ENCODE measurements at places on chromosomes 1 and 21.

DNA sequence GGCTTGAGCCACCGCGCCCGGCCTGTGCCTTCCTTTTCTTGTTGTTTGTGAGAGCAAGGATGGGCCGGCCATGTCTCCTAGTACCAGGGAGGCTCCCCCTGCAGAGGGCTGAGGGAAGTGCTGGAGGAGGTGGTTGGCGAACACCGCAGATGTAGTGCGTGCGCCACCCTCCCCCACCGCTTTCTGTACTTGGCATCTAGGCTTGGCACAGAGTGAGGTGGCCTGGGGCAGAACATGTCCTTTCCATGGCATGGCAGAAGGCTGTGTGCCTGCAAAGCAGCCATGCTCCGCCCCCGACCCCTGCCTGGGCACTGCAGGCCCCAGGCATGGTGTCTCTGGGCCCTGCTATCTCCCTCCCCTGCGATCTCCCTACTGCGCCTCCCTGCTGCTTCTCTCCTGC, 30.7 kb downstream of the ALPL start:
- no peak for DNase-seq

DNA sequence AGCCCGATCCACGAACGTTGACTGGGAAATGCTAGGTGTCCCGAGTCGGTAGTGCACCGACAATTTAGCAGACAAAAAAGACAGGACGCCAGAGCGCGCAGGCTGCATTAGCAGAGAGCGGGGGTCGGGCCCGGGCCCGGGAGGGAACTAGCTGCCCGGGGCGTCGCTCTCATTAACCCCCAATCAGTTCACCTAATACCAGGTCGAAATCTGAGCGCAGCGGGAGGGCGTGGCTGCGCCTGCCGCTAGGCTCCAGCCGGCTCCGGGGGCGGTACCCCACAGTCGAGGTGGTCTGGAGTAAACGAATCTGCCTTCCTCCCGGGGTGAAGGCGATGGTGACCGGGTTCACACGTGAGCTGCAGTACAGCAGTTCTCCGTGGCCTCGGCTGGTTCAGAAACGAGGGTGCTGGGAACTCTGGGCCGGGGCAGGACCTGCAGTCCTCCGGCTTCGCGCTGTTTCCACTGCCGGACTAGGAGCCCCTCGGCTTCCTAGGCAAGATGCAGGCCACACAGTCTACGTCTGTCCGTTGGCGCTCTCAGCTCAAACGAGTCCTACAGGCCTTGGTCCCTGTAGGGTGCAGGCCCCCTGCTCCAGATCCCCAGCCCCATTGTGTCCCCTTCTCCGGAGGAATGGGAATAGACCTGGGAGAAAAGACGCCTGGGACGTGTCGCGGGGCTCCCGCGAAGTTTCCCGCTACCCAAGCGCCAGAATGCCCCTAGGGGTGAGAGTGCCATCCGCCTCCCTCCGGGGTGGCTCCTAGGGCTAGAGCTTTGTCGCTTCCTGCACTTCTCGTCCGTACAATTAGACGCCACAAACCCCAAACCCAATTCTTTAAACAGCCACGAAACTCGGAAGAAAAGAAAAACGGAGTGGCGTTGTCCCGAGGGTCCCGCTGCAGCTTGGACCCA, 2.0 kb downstream of the GFI1 start:
- DNase-seq = peak; percentile 69

DNA sequence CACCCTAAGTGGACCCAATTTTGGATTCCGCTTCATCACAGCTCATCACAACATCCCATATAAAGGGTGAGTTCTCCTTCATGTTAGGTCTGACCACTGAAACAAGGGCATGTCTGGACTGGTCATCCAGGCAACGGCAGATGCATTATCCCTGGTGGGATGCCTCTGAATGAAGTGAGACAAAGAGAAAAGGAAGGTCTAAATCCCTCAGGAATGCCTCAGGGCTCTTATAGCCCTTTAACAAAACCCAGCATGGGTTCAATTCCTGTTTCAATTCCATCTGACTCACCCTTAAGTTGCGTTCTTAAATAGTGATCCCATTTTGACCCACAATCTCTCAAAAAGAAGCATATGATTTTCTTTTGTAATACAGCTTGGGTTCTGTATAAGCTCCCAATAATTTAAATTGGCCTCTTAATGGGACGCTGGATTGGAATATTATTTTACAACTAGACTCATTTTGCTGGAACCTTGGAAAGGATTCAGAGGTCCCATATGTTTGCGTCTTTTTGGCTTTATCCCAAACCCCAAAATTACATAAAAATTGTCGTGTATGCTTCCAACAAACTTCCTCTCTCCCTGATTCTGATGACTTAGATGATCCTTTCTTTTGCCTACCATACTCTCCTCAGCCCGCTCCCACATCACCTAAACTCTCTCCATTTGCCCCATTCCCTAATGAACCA, 287.4 kb upstream of the ZP4 start:
- DNase-seq = no peak

DNA sequence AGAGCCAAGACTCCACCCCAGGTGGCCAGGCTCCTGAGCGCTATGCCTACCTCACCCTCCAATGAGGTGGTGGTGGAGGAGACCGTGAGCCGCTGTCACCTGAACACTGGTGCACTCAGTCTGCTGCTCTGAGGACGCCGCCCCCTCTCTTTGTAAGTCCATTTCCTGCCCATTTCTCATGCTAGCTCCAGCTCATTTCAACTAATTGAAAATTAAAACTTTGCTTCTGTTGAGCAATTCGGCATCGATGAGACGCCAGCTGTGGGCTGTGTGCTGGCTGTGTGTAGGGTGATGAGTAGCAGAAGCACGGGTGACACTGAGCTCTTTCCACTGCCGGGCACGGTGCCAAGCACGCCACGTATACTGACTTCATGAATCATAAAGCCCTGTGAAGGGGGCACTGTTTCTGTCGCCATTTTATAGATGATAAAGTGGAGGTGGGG, 11.2 kb downstream of the TNFRSF1B start:
- no peak for DNase-seq

DNA sequence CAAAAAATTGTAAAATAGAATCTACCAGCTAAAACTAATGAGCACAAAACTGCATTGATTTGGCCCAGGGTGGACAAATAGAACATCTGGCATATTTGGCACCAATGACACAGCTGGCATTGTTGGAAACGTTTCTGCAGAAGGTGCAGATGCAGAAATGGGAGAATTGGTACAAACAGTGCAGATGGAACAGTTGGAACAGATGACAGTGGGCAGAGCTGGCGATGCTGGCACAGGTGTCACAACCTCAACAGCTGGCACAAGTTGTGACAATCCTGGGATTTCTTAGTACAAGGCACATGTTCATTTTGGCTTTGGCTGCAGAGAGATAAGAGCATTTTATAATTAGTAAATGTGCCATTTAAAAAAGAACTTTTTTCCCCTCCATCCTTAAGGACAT, 91.1 kb upstream of the ZBTB18 start:
- DNase-seq = no peak

GRCh38 chr1:187027253-187027652, 198.5 kb downstream of the PLA2G4A start:
- DNase-seq = no peak

DNA sequence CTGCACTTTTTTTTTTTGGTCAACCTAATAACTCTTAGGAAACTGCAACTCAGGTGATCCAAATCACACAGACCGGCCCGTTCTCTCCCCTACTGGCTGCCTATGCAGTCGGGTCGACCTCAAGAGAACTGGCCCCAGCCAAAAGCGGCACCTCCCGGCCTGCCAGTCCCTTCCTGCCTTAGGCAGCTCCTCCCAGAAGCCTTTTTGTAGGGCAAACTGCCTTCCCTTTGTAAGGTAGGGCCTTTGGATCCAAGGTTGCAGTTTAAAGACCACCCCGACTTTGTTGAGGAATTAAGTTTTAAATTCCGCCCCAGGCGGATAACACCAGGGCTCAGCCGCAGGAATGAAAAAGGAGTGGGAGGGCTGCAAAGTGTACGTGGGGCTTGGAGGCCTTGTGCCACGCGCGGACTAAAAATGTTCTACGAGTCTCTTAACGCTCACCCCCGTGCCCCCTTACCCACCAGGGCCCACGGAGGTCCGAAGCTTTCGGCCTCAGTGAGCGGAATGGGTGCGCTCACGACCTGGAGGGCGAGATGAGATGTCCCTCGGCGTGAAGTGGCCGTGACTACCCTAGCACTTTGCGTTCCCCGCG, 642 bp upstream of the ST3GAL3 start:
- DNase-seq = no peak

- DNase-seq = no peak
Observed at GRCh38 chr1:10242135-10242534, 31.8 kb downstream of the KIF1B start.

GRCh38 chr1:147185432-147185831, 13.2 kb upstream of the PRKAB2 start:
- DNase-seq = no peak

DNA sequence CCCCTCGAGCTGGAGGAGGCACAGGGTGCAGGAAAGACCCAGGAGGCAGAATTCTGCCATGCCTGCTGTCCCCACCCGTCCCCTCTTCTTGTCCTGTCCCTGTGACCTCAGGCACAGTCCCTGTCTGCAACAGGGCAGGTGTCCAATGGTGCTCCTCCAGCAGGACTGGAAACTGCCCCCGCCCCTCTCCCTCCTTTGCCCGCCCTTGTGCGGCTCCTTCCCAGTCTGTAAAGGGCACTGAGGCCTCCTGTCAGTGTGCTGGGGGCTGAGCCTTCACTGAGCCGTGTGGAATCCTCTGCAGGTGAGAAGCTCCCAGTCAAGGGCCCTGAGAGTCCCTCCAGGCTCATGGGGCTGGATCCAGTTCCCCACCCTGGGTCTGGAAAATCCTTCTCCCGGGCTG, 28.9 kb downstream of the PRDM16 start:
- no peak for DNase-seq

- DNase-seq = peak; percentile 87
Observed at GRCh38 chr1:155320661-155321617, at the start of gene RUSC1. Gene RUSC1 (plus strand): TSS chr1:155320894. CDS start chr1:155321774, 880 bp downstream.

DNA sequence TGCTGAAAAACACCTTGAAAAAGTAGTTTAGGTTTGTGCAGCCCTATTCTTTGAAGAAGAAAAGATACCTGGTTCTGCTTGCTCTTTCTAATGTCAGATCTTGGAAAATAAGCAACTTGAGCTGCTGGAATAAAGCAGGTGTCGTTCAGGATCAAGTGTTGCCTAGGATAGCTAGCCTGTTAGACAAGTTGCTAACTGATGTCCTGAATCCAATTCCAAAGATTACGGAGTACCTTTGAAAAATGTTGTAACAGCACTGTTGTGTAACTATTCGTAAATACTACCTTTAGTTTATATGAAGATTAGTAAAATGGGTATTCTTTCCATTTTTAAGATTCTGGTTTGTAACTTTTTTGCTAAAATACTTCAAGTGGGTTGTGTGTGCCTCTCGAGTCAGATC, 151.5 kb downstream of the CLEC20A start:
- DNase-seq = no peak

DNA sequence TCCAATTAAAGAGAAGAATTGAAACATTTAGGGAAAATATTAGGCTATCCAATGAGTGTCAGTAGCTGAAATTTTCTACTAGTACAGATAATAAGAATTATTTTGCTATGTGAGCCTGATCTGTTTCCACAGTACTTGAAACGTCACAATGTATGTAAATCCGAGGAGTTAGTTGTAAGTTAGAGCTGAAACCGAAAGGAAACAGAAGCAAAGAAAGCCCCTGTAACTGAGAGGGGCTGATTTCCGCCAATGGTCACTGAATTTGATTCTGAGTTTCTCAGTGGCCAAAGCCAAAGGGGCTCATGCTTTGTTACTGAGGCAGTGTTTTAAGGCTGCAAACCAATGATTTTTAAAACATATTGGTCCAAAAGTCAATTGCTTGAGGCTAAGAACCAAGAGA, 168.3 kb upstream of the DUSP10 start:
- no peak for DNase-seq

DNA sequence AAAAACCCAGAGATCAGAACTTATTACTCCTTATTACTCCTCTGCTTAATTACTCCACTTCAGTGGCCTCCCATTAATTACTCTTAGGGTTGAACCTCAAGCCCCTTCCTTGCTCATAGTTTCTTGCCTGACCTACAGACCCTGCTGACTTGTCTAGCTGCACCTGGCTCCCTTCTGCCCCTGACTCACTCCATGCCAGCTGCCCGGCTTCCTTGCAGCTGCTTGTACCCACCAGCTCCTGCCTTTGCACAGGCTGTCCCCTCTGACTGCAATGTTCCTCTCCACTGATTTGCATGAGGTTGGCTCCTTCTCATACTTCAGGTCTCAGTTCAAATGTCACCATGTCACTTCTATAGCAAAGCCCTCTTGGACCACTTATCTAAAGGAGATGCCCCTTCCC, 1.9 kb upstream of the PTPRU start:
- no peak for DNase-seq

DNA sequence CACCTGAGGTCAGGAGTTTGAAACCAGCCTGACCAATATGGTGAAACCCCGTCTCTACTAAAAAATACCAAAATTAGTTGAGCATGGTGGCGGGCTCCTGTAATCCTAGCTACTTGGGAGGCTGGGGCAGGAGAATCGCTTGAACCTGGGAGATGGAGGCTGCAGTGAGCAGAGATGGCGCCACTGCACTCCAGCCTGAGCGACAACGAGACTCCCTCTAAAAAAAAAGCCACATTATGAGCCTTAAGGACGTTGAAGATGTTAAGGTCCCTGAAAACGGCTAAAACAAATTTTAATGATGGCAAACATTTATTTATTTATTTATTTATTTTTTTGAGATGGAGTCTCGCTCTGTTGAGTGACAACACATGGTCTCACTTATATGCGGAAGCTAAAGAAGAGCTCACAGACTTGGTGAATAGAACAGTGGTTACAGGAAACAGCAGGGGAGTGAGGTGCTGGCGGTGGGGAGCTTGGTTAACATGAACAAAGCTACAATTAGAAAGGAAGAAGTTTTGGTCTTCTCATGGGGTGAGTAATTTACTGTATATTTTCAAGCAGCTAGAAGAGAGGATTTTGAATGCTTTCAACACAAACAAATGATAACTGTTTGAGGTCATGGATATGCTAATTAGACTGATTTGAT, 47.1 kb downstream of the TCP10L start:
- no peak for DNase-seq

DNA sequence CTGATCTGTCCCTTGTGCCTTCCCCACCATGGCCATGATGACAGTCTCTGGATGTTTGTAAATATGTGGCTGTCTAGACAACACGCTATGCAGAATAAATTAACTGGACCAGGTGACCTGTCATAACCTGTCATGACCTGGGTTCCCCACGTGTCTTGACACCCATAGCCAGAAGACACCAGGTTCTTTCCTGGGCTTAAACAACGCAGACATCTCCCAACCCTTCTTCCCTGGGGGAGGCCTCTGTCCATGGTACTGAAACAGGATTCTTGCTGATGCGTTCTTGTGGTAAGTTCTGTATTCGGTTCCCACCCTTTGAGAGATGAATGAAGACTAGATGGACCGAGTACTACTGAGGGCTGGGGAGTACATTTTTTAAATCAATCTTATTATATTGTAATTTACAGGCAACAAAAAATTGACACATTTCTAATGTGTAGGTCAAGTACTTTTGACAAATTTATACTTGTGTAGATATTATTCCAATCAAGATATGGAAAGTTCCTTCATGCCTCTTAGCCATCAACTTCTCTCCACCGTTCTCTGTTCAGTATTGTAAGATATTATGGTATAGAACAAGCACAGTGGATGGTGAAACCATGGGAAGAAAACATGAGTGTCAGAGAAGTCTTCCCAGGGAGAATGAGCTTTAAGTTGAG, 738.8 kb downstream of the PTPRU start:
- DNase-seq = no peak

GRCh38 chr1:24122776-24123175, 10.8 kb upstream of the MYOM3 start:
- no peak for DNase-seq
